ENCODE measurements at places on chromosomes 13 and 19.

DNA sequence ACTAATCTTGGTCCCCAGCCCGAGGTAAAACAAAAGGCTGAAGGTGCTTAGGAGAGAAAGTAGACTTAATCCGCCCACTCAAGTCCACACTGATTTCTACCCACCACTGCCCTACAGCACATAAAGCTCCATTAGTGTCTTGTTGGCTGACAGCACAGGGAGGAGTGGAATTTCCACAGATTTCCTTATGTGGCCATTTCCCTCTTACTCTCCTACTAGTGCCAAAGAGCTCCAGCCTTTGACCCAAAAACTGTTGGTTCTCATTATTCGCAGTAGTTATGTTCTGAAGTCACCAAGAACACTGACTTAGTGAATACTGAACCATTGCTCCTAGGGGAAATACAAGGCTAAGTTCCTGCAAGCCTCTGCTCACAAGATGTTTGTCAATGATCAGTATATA, 61.2 kb downstream of the RAB20 start:
- no peak for DNase-seq

- DNase-seq: no peak
Observed at GRCh38 chr19:20287070-20287469, 120.1 kb downstream of the ZNF486 start.

- no peak for DNase-seq
Observed at GRCh38 chr13:103730407-103730806, 664.2 kb upstream of the SLC10A2 start.

GRCh38 chr13:98534821-98535220, 42.1 kb downstream of the STK24 start:
- no peak for DNase-seq

DNA sequence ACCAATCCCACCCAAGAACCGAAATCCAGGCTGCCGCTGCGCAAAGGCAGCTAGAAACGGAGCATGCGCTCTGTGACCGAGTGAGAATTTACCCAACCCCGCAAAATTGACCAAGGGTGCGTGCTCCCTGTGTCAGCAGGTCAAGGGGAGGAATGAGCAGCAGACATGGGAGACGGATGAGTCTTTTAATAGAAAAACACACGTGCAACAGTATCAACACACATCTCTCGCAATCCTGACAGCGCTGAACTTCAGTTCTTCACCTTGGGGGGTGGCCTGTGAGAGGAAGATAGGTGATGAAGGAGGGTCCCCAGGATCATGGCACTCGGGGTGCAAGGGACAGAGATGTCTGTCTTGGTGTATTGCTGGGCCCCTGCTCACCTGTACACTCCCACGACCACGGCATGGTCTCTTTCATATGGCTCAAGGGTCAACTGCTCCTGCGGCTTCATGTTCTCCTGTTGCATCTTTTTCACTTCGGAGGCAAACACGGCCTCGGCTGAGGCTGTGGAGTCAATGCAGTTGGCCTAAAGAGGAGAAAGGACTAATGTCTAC, 402 bp upstream of the DYRK1B start:
- no peak for DNase-seq

DNA sequence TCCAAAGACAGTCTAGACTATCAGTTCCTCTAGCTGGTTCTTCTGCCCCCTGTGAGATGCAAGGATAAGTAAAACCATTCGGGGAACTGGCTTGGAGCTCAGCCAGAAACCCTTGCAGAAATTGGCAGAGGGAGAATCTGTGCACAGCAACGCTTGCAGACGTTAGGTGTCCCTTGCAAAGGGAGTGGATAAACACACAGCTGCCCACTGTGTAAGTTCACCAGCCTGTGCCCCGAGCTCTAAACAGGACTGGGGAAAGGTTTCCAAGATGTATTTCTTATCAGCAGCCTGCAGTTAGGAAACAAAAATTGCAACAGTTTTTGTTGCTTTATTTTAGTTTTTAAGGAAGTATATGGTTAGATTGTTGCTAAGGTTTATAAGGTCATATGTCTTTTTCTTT, 19.0 kb upstream of the ADGRE1 start:
- DNase-seq: no peak
